Activated naive CD4-positive, alpha-beta T cell treated with Interleukin-2 at 50 U/mL for 16 hours (primary cell): ENCODE measurements at places on chromosomes 1 and 21.

GRCh38 chr1:209546390-209547085, 37.0 kb upstream of the CAMK1G start:
- no peak for DNase-seq

- DNase-seq: no peak
Measured at GRCh38 chr1:11100149-11100493, 452 bp upstream of the EXOSC10 start.

DNA sequence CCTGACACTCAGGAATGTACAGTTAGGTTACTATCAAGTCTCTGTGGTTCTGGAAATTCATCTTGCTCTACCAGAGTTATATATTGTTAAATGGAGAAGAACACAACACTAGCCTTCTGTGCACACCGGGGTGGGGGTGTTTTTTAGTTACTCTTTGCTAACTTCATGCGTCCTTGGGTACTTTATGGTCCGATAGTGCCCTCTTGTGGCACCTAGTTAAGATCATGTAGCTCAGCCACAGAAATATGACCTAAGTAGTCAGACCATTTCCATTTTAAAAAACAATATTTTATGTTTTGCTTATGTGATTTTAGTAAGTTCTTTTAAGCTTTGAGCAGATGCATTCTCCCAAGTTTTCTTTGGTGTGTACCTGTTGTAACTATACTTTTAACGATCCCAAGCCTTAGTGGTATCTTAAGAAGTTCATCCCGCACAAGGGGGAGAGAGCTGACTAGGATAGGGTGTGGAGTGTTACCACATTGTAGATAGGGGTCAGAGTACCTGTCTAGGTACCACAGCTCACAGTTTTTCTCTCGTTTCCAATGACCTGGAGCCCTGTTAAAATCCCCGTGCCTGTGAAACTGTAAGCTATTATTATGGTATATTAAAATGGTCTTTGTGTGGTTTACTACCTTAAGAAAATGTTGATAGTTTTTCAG, 20.6 kb upstream of the SH3D21 start:
- DNase-seq: peak; percentile 55

DNA sequence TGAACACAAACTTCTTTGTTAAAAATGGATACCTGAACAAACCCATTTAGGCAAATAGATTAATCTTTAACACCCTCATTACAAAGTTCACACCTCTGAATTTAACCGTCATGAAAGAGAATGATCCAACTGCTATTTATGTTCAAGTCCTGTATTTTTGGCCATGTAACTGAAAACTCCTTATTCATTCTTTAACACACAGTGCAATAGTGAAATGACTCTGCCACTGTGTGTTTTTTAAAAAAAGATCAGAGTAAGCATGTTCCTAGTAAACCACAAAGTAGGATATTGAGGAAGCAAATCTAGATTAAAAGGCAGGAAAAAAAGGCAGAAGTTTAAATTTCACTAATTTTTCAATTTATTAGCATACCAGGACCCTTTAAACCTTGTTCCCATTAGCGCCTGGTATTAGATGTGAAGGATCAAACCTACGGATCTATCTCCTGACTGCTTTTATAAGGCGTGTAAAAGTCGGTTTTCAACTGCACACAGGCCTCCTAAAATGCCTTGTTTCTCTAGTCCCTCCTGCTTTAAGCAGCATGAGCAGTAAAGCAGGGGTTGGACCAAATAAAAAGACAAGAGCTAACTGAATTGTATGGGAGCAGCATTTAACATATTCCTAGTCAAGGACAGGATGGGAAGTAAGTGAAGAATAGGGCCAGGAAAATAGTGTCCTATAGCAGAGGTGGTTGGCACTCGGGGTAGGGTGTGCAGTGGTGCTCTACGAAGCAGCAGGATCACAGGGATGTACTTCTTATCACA, 33.4 kb downstream of the NUCKS1 start:
- DNase-seq: no peak

DNA sequence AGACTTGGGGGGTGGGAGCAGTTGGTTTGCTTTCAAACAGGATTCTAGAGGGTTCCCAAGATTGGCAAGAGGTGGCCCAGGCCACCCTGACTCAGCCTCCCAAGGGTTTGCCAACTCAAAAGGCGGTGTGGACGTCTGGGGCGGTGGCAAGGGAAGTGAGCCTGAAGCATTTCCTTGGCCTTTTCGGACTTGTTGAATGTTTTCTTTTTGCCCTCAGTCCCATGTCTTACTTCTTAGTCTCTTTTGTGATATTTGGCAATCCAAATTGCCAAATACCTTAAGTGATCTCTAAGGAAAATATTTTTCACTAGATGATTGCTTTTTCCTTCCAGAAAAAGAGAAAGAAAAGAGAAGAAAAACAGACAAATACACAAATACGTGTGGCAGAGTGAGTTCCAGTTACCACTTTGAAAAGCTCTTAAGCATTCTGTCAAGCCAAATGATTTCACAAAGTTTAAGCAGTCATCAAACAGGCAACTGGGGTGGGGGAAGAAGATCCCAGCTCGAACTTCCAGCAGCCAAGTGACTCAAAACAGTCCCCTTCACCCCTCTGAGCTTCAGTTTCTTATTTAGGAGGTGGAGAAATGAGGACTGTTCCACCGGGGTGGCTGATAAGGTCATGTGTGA, 374.6 kb upstream of the USP24 start:
- DNase-seq: no peak

GRCh38 chr1:200512191-200512590, 102.4 kb upstream of the ZNF281 start:
- no peak for DNase-seq

DNA sequence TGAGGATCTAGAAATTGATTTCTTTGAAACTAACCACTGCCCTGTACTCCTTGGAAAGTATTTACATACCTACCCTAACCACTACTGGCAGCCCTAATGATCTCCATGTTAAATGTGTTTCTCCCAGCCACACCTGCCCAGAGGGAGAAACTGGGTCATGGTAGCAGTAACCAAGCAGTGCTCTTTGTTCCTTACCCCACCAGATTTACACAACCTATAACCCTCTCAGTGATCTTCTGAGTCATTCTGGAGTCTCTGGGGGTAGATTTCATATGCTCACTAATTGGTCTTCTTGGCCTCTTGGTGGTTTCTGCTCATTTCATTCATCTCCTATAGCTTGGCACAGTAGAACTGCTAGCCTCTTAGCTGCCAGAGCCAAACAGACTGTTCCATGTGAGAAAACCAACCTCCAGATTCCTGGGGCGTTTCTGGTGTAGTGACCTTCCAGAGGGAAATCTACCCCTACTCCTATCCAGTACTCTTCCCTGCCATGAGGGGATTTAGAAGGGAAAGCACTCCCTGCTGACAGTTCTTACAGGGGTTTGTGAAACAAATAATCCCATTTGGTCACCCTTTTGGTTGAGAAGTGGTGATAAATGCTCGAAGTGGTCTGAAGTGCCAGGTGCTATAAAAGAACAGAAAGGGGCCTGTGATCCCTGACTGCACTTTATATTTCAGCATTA, 36.2 kb upstream of the LRIG2 start:
- DNase-seq: no peak

- no peak for DNase-seq
Measured at GRCh38 chr1:203251466-203251865, 22.0 kb upstream of the CHIT1 start.

- no peak for DNase-seq
Measured at GRCh38 chr21:33980276-33980916, 64.8 kb upstream of the ATP5PO start.

DNA sequence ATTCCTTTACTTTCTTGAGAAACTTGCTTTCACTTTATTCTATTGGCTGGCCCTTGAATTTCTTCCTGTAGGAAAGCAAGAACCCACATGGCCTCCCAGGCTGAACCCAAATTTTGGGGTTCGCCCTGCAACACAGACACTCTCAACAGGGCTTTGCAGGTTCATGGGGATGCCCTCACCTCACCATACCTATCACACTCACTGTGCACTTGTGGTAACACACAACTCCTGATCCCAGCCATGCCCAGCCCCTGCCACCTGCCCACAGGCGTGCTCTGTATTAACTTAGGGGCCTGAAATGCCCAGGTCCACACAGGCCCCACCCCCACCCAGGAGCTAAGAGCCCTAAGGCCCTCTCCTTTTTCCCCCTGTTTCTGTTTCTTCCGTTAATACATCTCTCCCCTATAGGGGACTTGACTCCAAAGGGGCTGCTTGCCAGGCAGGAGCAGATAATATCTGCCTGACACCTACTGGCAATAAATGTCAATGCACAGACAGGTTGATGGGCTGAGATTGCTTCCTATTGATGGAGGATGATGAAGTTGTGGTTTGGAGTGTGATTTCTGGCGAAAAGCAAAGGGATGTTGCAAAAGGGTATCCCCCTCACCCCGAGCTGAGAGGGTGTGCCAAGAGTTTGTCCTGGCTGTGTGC, 171.5 kb downstream of the AJAP1 start:
- no peak for DNase-seq

DNA sequence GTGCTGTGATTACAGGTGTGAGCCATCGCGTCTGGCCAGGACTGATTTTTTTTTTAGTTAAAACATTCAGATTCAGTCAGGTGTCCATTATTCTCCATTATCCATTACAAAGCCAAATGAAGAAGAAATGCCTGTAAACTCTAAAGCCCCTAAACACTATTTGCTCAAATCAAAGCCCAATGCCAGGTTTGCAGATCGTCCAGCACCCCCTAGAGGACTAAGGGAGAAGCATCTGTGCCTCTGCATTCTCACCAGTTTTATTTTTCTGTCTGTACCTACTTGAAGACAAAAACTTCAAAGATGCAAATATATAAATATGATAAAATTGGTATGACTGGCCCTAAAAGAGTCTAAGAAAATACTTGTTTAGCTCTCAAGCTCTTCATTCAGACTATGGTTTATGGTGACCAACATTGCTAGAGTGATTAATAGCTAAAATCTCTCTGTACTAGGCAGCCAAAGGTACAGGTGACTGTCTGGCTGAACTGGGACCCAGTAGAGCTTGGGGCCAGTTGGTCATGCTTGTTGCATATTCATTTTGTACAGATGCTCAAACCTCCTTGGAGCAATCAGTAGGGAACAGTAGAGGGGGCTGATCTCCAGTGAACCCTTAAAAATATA, 138.4 kb downstream of the SYT2 start:
- no peak for DNase-seq

DNA sequence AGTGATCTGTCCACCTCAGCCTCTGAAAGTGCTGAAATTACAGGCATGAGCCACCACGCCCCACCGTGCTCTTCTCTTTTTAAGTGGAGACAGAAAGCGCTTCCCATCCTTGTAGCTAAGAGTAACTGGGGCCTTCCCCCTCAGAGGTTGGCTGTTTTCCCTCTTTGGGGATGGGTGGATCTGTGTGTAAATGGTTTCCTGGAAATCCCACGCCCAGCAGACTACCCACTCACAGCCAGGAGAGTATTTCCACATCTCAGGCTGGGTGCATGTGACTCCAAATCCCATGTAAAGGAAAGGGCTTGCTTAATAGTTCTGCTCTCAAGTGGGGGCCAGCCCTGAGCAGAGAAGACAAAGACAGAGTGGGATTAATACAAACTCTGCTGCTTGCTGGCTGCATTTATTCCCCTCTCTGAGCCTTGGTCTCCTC, 19.6 kb upstream of the TCEA3 start:
- no peak for DNase-seq

- DNase-seq: no peak
Measured at GRCh38 chr1:114551400-114551799, 30.0 kb downstream of the BCAS2 start.

DNA sequence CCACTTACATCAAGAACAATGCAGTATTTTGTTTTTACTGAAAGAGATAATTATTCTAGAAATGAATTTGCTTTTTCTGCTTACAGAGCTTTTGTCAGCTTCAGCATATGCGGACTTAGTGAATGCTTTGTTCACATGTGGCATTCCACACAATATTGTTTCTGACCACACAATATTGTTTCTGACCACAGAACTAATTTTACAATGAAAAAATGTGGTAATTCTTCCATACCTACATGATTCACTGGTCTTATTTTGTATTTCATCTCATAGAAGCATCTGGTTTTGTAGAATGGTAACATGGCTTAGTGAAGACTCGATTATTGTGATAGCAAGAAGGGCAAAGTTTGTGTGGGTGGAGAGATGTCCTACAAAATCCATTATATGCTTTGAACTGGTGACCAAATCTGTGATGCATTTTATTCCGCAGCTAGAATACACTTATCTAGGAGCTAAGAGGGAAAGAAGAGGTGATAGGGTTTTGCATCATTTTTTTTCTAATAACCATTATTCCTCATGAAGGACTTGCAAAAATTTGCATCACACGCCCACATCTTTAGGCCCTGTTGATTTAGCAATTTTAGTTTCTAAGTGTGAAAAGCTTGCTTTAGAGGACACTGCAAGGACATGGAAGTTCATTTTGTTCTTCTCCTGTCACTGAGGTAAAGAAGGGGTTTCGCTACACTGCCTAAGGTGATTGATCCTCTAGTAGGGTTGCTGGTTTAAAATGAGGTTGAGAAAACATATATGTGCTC, 75.3 kb downstream of the HLX start:
- DNase-seq: no peak

DNA sequence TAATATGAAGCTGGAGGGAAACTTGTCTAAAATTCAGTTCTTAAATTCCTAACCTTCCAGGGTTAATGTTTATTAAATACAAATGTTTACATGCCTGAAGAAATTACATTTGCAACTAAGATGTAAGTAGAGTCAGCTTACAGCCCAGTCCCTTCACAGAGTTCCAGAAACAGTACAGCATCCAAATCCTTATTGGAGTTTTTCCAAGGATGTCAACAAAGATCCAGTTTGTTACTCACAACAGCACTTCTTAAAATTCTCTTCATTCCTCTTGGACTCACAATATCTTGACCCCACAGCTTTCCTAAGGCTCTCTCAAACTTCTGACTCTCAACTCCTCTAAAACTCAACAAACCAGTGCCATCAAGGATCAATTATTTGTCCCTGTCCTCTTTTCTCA, 50.1 kb upstream of the RWDD3 start:
- no peak for DNase-seq

GRCh38 chr1:9473032-9473807, 66.0 kb upstream of the SLC25A33 start:
- no peak for DNase-seq

GRCh38 chr1:23736437-23737134, 6.7 kb upstream of the ELOA start:
- no peak for DNase-seq

DNA sequence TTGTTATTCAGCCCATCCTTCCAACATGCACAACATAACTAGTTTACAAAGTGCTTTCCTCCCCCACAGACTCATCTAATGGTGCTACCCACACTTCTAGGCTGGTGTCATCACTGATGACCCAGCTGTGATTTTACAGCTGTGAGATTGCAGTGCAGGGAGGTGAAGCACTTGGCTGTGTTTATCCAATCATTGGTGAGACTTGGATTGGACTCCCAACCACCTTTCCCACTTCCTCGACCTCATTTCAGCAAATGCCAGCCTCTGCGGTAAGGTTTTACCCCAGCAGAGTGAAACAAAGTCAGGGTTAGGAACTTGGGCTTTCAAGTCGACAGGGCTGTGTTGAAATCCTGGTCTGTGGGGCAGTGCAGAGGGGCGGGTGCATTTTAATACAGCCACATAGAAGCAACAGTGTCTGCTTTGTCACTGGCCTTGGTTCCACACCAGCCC, 22.1 kb downstream of the ECHDC2 start:
- DNase-seq: no peak

DNA sequence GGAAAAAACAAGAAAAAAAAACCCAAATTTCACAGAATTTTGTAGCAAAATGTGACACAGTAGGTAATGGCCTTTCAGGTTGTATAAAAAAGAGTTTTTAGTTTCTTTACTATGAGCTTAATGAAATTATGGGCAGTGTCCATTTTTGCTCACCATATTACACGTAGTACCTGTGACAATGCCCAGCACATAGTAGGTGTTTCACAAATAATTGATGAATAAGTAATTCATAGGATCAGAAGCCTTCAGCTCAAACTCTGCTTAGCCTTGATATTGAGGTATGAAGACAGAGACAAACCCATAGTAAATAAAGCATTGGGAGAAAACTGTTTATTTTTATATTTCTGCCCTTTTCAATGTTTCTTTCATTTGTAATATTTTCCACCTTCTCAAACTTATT, 97.2 kb downstream of the LHX9 start:
- DNase-seq: no peak
